CD8-positive, alpha-beta memory T cell (primary cell): ENCODE measurements at places on chromosomes 3 and 15. TPM values are rescaled to one million over a fixed set of nuclear protein-coding genes. Genes with fewer than 3 reads are reported as not detected.

KLHL6 gene
- polyA plus RNA-seq: 9.1 TPM

PAQR5 gene
- not detected for polyA plus RNA-seq

C15orf40 gene
- polyA plus RNA-seq: 58.1 TPM

SPINK8 gene
- not detected for polyA plus RNA-seq

KCNMB2 gene
- polyA plus RNA-seq: not detected

PIERCE2 gene
- polyA plus RNA-seq: not detected

IL17RE gene
- 1.2 TPM for polyA plus RNA-seq

LRRC2 gene
- not detected for polyA plus RNA-seq

ZFYVE19 gene
- polyA plus RNA-seq: 22.3 TPM

PGBD4 gene
- polyA plus RNA-seq: 1.4 TPM

PFN2 gene
- polyA plus RNA-seq: 5.3 TPM

SLC38A3 gene
- not detected for polyA plus RNA-seq

SERPINI2 gene
- not detected for polyA plus RNA-seq

GREM1 gene
- not detected for polyA plus RNA-seq

CDHR4 gene
- polyA plus RNA-seq: not detected

ILDR1 gene
- polyA plus RNA-seq: not detected

CHRM5 gene
- polyA plus RNA-seq: not detected

TMC3 gene
- polyA plus RNA-seq: not detected

CHCHD6 gene
- polyA plus RNA-seq: 12.0 TPM

RBP2 gene
- polyA plus RNA-seq: not detected

SH2D7 gene
- polyA plus RNA-seq: not detected

CNTN6 gene
- polyA plus RNA-seq: not detected

HRH1 gene
- not detected for polyA plus RNA-seq

ARIH1 gene
- 24.3 TPM for polyA plus RNA-seq

ATRIP gene
- polyA plus RNA-seq: 13.4 TPM

TAGLN3 gene
- polyA plus RNA-seq: not detected

TSPAN3 gene
- polyA plus RNA-seq: 45.2 TPM

XCR1 gene
- polyA plus RNA-seq: not detected
